ENCODE measurements at places on chromosomes 11 and 22. TPM values are rescaled to one million over a fixed set of nuclear protein-coding genes. Genes with fewer than 3 reads are reported as not detected.

The OR11H1 gene
- total RNA-seq, result not detected

The THAP12 gene
- 35.7 TPM for total RNA-seq

The DUSP8 gene
- total RNA-seq, result 3.3 TPM

The MYRF gene
- total RNA-seq, result 2.3 TPM

The KRTAP5-10 gene
- total RNA-seq, result not detected

The DTX4 gene
- 1.1 TPM for total RNA-seq

The MS4A7 gene
- not detected for total RNA-seq

Measured in mammary microvascular endothelial cell (primary cell).